ENCODE measurements at places on chromosomes 3 and 15.

DNA sequence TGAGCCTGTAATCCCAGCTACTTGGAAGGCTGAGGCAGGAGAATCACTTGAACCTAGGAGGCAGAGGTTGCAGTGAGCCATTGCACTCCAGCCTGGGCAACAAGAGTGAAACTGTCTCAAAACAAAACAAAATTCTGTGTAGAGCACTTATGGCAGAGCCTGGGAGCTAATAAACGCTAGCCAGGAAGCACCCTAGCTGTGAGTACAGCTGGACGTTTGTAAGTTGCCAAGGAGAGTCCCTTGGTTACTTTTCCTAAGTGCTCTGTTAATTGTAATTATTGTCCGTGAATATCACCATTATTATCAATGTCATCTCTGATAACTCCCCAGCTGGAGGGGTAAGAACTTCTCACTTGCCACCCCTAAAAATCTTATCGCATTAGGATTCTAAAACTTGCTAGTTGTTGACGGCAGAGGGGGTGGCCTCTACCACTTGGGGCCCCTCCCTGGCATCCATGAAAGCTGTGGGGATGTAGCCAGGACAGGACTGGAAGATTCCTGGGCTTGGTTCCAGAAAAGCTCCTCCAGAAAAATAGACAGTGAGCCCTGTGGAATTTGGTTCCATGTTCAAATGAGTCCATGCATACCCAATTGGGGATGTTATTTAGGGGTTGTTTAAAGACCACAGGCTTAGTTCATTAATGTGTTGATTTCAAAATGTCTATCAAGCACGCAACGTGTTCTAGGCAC is 9.9 kb upstream of the KLHL25 start:
- no peak for DNase-seq

DNA sequence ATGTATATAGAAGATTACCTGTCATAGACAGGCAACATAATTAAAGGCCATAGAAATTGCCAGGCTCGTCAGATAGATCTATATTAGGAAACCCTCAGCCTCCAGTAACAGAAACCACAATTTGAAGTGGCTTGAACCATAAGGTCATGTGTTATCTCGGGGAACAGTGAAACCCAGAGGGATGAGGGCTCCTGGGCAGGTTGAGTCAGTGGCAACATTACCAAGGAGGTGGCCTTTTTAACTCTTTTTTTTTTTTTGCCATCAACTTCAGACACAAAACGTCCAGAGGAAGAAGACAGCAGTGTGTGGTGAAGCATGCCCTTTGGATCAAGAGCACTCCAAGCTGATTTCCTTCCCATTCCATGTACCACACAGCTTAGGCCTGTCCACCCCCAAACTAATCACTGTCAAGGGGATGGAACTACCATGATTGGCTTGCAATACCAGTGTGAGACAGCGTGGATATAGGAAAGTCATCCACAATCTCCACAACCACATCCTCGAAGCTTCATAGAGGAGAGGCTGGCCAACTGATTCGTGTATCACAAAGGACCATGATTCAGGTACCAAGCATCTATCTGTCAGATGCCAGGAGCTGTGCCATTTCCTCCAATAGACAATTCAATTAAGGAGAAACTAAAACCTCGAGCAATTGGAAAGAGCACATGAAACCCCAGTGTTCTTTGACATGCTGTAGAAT is 999 bp upstream of the KIF7 start:
- no peak for DNase-seq

- no peak for DNase-seq
These were observed 81.6 kb downstream of the ST6GAL1 start for GRCh38 chr3:187011915-187012314.

- no peak for DNase-seq
These were observed 131.5 kb upstream of the SATB1 start for GRCh38 chr3:18556503-18557135.

DNA sequence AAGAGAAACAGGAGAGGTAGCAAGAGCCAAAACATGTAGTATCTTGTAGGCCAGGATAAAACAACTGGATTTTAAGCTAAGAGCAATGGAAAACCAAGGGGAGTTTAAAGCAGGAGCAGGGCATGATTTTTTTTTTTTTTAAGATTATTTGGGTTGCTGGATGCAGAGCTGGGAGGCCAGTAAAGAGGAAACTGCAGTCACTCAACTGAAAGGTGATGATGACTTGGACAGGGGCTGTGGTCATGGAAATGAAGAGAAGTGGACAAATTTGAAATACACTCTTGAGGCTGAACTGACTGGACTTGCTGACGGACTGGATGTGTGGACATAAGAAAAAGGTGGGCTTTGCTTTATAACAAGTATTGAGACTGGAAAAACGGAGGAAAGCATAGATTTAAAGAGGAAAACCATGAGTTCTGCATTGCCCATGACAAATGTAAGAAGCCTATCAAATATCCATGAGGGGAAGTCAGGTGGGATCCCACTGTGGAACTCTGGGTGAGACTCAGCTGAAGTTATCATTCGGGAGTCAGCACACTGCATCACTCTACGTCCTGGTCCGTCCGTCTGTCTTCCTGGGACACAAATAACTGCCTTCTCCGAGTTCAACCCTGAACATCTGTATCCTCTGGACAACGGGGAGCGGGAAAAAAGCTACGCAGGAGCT is 688 bp downstream of the XPC start:
- DNase-seq, result no peak

- no peak for DNase-seq
These were observed 8.0 kb downstream of the POC1A start for GRCh38 chr3:52146189-52146588.

- no peak for DNase-seq
These were observed 404.6 kb upstream of the C2CD4B start for GRCh38 chr15:62569460-62570404.

DNA sequence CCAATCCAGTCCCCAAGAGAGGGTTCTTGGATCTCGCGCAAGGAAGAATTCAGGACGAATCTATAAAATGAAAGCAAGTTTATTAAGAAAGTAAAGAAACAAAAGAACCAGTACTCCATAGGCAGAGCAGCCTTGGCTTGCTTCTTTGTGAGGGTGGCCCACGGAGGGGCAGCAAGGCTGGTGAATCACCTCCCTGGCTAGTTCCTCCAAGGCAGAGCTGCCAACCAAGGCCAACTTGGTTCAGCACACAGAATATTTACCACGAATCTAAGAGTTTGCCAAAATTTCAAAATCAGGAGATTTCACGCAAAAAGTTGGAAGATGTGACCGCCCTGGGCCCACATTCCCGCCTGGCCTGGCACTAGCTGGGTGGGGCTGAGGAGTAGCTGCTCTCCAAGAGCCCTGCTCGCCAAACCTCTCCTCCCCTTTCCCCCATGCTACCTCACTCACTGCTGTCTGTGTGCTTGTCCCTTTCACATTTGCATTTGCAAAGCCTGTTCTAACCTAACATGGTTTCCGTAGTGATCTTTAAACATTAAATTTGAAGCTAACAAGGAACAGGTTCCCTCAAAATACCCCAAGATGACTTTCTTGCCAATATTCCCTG is 26.2 kb upstream of the DCUN1D1 start:
- peak; percentile 50 for DNase-seq

DNA sequence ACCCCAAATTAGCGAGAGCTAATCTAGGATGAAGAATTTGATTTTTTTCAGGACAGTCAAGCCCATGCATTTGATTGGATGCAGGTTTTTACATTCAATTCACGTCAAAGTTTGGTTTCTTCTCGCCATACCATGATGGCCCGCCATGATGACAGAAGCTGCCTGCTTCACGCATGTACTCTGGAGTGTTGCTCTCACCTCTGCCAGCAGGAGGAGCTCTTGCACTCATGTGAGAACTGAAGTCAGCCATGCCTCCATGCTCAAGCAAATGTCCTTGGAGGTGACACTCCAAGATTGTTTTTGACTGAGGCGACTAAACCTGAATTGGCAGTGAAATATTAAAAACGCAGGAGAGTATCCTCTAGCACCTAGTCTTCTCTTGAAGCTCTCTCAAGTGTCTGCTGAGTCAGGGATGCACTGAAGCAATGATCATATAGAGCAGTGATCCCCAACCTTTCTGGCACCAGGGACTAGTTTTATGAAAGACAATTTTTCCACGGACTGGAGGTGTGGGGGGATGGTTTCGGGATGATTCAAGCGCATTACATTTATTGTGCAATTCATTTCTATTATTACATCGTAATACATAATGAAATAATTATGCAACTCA is 120.9 kb downstream of the SAMMSON start:
- DNase-seq, result peak; percentile 93

DNA sequence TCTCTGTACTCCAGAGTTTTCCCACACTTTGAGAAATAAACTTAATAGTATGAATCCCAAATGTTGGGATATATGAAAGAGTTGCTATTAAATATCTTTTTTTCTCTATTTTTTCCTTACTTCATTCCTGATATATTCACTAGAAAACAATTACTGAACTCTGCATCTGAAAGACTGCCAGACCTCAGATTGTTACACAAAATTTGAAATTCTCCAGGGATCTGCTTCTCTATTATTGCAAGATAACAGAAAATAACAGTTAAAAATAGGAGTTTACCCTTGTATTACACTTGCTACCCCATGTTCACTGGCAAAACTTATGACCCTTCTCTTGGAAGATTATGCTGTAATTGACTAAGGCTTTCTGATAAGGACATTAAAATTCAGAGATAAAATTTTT is 11.7 kb upstream of the P3H2 start:
- no peak for DNase-seq

GRCh38 chr3:117710501-117710900 is 1000.9 kb downstream of the TUSC7 start:
- DNase-seq, result no peak

- DNase-seq, result no peak
These were observed 8.7 kb downstream of the WDR82 start for GRCh38 chr3:52269776-52270175.

GRCh38 chr15:67781907-67782690 is 43.2 kb upstream of the SKOR1 start:
- peak; percentile 75 for DNase-seq
